ENCODE measurements at places on chromosomes 3 and 15.

- no peak for DNase-seq
Observed at GRCh38 chr15:69389426-69389825, 24.7 kb upstream of the KIF23 start.

DNA sequence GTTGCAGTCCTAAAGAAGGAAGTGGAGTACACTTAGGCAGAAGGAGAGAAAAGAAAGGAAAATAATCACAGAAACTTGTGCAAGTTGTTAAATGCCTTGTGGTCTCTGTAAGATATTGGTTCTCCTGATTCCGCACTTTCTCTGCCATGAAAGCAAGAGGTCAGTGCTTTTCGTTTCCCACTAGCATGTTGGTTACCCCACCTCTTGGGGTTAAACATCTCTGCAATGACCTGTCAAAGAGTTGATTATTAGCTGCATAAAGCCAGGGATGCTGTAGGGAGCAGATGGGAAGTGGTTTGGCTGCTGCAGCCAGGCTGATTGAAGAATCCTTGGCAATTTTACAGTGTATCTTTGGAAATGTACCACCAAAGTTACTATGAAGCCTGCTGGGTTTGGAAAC, 33.3 kb downstream of the ZNF609 start:
- DNase-seq, result no peak

GRCh38 chr15:83746231-83746630, 92.3 kb downstream of the ADAMTSL3 start:
- DNase-seq, result no peak

GRCh38 chr3:186097317-186097662, 11.6 kb downstream of the ETV5 start:
- no peak for DNase-seq

Data from hindlimb muscle (tissue), 1 donor.